ENCODE measurements at places on chromosomes 1 and 21.
A peak's percentile ranks its signal among the peaks of the same experiment; 100 is the strongest.

GRCh38 chr1:245592189-245592460 lies 437.3 kb downstream of the KIF26B start:
- DNase-seq: no peak

DNA sequence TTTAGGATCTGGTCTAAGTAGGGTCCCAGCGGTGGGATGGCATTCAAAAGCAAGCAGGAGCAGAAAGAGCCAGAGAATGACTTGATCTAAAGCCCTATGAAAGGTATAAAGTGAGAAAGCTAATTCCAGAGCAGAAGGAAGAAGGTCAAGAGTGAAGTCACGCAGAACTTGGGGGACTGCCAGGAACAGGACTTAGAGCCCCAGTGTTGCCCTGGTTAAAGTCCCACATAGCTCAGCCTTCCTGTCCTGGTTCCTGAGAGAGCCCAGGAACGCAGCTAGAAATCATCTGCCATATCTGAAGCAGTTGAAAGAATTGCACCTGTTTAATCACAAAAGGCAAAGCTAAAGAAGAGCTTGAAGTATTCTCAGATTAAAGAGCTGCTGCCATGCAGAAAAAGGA lies 160.6 kb upstream of the ATP1B1 start:
- DNase-seq: no peak

GRCh38 chr1:89723144-89723543 lies 90.2 kb downstream of the LRRC8C start:
- DNase-seq: no peak

DNA sequence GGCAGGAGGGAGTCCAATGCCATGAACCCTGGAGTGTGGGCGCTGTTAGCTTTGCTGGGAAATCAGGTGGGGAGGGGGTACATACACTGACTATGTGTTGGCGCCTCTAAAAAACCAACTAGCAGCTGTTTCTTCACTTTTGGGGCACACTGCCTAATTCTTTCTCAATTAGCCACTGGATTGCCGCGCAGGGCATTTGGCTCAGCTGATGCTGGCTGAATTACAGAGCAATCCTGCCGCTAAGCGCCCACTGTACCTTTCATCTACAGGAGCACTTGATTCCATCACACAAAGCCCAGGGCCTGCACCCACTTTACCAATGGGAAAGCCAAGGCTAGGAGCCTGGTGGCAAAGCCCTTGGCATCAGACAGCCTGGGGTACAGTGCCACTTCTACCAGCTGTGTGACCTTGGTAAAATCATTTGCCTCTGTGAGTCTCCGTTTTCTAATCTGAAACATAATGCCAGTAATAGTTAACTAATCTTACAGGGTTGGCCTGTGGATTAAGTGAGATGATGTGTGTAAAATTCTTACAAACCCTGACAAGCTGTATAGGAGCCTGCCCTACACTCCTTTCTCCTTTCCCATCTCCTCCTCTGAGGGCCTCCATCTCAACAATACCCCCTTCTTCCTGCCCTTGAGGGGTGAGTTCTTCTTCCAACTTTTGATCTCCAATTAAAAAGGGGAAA lies 59.0 kb downstream of the UBE2T start:
- no peak for DNase-seq

- DNase-seq: peak; percentile 18
These were observed 153.3 kb downstream of the TOMM20 start for GRCh38 chr1:234975122-234975940.

- no peak for DNase-seq
These were observed 64.0 kb downstream of the APP start for GRCh38 chr21:26106562-26106961.

GRCh38 chr1:153490272-153491051 lies 30.0 kb upstream of the S100A7 start:
- peak; percentile 29 for DNase-seq

GRCh38 chr1:217138799-217139466 lies 415.7 kb upstream of the ESRRG start:
- no peak for DNase-seq

DNA sequence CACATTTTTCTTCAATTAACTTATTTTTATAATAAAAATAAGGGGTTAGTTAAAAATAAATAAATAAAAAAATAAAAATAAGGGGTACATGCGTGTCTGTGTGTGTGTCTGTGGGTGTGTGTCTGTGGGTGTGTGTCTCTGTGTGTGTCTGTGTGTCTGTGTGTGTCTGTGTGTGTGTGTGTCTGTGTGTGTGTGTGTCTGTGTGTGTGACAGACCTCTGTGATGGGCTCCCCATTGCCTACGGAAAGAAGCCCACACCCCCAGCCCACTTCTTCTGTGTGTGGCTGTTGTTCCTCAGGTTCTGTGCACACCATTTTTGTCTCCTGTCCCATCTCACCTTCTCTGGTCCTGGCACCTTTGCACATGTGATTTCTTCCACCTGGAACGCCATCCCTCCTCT lies 9.9 kb downstream of the PHLDA3 start:
- no peak for DNase-seq

GRCh38 chr1:185610954-185611353 lies 123.2 kb upstream of the HMCN1 start:
- no peak for DNase-seq

GRCh38 chr1:191970116-191970515 lies 188.1 kb upstream of the RGS18 start:
- no peak for DNase-seq

Measured in CD4-positive, alpha-beta T cell treated with Interleukin-10 for 1 hour (primary cell).